ENCODE measurements at places on chromosomes 1 and 21.

DNA sequence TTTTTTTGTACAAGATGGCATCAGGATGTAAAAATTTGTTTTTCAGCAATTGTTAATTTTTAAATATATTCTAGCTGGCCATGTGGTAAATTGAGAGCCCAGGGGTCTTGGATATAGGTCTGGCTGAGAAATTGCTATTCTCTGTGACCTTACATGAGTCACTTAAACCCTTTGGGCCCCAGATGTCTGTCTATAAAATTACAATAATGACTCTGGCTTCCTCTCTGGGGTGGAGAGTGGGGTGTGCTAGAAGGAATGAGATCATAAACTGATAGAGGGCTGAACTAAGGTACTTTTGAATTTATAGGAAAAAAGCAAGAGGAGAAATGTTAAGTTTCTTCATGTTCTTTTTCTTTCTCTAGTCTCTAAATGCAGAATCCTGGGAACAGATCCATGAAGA, 12.4 kb upstream of the TCHH start:
- no peak for DNase-seq

- no peak for DNase-seq
Measured at GRCh38 chr1:43832998-43833397, 100.6 kb upstream of the ARTN start.

GRCh38 chr1:206059355-206059915, 6.5 kb downstream of the RHEX start:
- DNase-seq: no peak

DNA sequence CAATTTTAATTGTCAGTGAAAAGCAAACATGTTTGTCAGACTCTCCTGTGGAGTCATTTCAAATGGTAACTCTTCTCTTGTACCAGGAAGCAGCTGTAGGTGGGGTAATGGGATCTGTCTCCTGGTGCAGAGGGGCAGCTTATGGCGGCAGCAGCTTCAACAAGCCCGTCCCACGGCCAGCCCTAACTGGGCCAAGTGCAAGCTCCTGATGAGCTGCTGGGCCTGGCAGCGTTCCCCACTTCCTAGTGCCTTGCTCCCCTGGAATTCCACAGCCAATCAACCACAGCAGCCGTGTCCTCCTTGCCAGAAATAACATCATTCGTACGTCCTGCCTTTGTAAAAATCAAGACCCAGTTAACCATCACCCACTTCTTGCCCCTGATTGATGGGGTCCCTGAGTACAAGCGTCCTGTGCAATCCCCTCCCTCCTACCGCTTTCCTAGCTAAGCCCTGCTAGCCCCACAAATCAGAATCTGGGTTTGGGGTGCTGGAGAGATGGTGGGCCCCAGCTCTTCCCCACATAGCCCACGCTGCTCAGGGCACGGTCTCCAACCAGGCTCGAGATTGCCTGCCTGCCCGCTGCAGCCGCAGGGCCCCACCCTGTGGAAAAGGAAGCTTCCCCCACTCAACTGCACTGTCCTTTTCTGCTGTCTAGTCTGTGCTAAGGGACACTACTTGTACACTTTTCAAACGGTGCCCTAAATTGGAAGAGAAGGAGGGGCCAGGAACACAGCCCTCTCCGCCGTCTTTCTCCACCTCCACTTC, 61.2 kb downstream of the TOR1AIP2 start:
- no peak for DNase-seq

- DNase-seq: no peak
Measured at GRCh38 chr1:36326499-36326898, 3.1 kb upstream of the EVA1B start.

DNA sequence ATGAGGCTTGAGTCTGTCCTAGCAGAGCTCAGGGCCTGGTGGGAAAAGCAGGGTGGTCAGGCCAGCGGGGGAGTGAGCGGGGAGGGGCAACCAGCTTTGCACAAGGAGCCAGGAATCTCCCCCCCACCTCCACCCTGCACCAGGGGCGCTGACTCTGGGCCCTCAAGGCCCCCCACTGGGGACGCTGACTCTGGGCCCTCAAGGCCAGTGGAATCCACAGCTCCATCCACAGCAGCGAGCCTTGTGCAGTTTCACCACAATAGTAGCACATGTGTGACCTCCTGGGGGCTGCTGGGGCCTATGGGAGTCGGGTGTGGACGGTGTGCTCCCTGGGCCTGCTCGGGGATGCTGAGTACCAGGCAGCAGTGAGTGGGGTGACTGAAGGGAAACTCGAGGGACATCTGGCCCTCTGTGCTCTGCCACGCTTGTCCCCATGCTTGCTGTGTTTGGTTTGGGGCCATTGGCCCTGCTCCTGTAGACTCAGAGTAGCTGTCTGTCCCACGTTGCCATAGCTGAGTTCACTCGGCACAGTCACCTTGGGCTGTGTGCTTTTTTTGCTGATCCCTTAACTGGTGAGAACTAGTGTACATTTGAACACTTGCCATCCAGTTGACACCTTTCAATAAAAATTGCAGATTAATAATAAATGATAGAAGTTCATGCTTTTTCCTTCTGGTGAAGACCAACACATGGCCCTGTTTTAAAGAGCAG, 89.2 kb downstream of the ADARB1 start:
- no peak for DNase-seq

- no peak for DNase-seq
Measured at GRCh38 chr1:90371448-90371813, 345.7 kb downstream of the BARHL2 start.

- DNase-seq: no peak
Measured at GRCh38 chr1:116075990-116076389, 35.2 kb upstream of the MAB21L3 start.

DNA sequence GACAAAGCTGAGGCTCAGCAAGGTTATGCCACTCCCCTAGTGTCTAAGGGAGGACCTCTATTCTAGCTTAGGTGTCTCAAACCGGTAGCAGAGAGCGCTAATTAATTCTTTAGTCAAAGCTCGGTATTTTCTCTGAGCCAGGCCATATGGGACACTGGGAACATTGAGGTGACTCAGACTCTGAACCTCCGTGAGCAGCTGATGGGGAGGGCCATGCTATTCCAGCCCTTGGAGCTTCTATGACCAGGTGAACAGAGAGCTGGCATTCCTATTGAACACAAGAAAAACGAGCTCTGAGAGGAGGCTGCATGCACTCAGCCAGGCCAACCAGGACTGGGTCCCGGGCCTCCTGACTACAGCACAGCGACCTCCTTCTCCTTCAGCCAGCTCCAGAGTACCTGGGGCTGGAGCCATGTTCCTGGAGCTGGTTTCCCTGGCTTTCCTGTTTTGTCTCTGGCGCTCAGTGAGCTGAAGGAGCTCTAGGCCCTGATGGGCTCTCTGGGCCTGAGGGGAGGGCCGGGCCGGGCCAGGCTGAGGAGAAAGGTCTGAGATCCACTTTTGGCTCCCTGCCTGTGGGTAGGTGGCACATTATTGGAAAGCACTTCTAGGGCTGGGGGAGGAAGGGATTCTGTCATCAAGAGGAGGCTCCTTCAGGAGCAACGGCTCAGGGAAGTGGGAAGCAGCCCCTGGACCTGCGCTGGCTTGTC, 37.0 kb downstream of the SLC9A1 start:
- no peak for DNase-seq
